NCI-H2107 (cell line): ENCODE measurements at places on chromosomes 5 and 9.

GRCh38 chr5:167870055-167870454 is 421.4 kb upstream of the WWC1 start:
- no peak for DNase-seq

GRCh38 chr9:122248448-122248865 is 16.2 kb downstream of the RBM18 start:
- no peak for DNase-seq

DNA sequence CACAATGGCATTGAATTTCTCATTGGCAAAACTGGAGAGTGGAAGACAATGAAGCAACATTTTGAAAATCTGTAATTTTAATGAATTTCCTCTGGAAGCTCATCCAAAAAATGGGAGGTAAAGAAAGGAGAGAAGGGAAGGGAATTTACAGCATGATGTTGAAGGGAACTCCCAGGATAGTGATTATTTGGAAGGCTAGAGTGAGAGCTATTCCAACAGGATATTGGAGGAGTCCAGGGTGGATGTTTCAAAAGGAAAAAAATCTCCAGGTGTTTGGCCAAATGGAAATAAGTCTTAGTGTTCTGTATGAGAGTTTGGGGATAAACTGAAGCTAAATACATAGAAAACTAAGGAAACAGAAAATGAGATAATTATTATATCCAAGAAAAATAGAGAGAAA is 106.2 kb downstream of the IZUMO3 start:
- DNase-seq: no peak

DNA sequence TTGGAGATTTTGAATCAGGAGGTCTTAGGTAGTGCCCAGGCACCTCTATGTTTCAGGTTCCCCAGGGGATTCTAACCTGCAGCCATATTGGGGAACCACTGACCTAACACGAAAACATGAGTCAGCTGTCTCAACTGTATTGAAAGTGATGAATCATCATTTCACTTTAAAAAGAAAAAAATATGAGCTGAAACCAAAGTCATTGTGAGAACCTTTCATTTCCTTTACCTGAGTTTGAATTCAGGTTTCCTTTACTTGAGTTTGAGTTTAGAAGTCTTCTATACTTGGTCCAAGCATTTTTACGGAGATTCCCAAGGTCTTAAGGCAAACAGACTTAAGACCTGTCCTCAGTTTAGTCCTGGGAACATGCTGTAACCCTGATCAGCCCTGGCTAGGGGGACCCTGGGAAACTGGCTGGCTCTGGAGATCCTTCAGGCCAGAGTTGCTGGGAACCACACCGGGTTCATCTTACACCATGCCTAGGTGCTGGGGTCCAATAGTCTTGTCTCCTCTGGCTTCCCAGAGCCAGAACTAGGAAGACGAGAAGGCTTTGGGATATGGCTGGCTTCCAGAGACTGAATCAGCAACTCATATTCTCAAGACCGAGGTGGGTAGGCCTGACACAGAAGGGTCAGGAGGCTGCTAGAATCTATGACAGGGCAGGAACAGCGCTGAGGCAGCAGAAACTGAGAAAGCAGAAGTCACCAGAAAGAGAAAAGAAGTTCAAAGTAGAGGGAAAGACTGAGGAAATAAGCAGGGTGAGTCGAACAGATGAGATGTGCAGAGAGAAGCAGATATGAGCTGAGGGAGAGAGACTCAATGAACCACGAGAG is 16.4 kb upstream of the PDCD1LG2 start:
- no peak for DNase-seq

DNA sequence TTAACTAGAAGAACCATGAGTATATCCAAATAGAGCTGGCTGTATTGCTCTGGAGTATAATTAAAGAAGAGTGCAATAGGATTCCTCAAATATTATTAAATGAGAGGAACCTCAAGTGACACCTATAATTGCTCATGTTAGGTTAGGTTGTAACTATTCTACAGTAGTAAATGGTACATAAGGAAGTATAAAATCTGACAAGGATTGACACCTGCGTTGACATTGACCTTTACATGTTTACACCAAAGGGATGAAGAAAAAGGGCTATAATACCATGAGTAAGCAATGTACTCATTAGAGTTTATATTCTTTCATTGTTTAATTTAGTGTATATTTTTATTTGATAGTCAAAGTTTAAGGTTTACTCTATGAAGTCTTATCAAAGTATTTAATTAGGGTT is 48.9 kb downstream of the SLC12A2 start:
- DNase-seq: no peak

GRCh38 chr5:118176146-118176545 is 812.2 kb downstream of the DTWD2 start:
- no peak for DNase-seq

GRCh38 chr5:172187118-172188032 is 649 bp downstream of the STK10 start:
- DNase-seq: no peak

GRCh38 chr9:122382901-122383850 is 12.4 kb downstream of the PTGS1 start:
- DNase-seq: no peak

DNA sequence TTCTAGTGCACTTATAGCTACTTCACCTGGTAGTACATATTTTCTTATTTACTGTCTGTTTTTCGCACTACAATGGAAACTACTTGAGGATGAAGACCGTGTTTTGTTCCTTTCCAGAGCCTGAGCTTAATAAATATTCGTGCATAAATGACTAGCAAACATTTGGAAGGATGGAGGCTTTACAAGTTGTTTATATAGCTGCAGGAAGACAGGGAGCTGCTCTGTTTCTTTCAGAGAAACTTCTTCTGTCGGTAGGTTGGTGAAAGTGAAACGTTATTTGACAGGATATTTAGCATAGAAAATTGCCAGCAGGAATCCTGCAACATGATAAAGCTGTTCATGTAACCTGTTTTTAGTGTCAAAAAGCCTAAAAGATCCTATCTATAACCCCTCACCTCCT is 210.6 kb downstream of the PCSK5 start:
- DNase-seq: no peak

GRCh38 chr5:78758169-78758839 is 109.7 kb upstream of the LHFPL2 start:
- DNase-seq: no peak

DNA sequence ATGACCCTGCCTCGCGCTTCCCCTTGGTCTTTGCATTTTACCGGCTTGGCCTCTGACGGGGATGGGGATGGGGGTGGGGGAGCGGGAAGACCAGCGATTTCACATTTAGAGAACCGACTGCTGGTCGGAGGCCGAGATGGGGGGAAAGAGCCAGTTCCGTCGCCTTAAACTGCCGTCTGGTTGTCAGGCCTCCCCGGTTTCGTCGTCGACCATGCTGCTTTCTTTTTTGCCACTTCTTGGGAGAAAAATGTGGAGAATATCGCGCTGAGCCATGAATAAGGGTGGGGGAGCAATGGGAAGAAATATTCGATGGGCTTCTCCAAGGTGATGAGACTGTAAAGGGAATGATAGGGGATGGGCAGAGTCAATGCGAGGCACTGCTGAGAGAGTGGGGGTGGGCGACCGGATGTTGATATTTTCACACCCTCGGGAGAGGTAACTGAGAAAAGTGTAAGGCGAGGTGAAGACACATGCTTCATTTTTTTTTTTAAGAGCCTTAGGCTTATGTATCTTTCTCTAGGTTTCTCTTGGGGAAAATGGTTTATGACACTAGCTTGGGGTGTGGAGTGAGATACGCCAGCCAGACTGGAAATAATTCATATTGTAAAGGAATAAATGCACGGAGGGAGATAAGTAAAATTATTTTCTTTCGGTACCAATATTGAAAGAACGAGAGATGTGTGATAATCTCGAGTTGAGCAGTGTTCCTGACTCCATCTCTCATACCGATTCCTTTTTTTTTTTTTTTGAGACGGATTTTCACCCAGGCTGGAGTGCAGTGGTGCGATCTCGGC is 1.1 kb downstream of the KIF2A start:
- DNase-seq: no peak
